ENCODE measurements at places on chromosomes 12 and 14.

DNA sequence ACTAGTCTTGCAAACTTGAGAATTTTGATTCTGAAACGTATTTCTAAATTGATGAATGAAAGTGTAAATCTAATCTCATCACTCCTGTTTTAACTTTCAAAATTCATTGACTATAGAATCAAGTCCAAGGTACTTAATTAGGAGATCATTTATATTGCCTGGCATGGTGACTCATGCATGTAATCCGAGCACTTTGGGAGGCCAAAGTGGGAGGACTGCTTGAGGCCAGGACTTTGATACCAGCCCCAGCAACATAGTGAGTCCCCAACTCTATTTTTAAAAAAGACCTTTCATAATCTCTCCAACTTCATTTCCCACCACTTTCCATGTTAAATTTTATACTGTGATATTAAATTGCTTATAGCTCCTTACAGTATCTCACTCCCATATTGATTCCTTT, 3.0 kb upstream of the MIPOL1 start:
- DNase-seq = no peak

GRCh38 chr12:45342848-45343247, 127.0 kb downstream of the ANO6 start:
- no peak for DNase-seq

DNA sequence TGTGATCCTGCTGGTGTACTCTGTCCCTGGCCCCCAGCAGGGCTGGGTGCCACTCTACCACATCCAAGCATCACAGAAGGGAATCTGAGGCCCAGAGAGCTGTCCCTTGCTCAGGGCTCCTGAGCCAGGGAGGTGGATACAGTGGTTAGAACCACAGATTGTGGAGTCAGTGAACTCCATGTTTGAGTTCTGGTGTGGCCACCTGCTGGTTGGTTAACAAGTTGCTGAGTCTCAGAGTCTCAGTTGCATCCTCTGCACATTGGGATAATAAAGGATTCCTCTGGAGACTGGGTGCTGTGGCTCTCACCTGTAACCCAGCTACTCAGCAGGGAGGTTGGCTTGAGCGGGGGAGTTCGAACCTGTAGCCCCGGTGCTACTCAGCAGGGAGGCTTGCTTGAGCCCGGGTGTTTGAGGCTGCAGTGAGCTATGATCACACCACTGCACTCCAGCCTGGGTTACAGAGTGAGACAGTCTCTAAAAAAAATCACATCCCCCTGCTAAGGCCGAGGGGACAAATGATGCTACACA, 39.4 kb downstream of the MVK start:
- DNase-seq = no peak

GRCh38 chr14:93286212-93286890, 46.5 kb downstream of the BTBD7 start:
- DNase-seq = no peak

DNA sequence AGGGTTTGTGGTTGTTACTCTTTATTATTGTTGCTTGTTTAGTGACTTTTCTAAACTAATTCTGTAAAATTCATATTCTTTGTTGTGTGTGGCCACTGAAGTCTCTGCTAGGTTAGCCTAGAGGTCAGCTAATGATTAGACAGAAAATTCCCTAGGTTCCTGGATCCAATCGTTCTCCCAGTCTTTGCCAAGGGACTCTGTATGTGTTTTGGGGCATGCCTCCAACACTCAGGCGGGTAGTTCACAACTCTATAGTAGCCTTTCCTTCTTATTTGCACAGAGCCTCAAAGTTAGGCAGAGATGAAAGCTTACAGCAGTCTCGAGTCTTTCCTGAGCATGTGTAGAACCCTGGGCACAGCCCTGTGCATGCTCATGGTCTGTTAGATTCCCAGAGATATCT, 32.7 kb upstream of the RIN3 start:
- DNase-seq = no peak

GRCh38 chr14:36870776-36871175, 209.1 kb downstream of the PAX9 start:
- no peak for DNase-seq

- no peak for DNase-seq
Measured at GRCh38 chr12:68612202-68612601, 1.5 kb downstream of the RAP1B start.

DNA sequence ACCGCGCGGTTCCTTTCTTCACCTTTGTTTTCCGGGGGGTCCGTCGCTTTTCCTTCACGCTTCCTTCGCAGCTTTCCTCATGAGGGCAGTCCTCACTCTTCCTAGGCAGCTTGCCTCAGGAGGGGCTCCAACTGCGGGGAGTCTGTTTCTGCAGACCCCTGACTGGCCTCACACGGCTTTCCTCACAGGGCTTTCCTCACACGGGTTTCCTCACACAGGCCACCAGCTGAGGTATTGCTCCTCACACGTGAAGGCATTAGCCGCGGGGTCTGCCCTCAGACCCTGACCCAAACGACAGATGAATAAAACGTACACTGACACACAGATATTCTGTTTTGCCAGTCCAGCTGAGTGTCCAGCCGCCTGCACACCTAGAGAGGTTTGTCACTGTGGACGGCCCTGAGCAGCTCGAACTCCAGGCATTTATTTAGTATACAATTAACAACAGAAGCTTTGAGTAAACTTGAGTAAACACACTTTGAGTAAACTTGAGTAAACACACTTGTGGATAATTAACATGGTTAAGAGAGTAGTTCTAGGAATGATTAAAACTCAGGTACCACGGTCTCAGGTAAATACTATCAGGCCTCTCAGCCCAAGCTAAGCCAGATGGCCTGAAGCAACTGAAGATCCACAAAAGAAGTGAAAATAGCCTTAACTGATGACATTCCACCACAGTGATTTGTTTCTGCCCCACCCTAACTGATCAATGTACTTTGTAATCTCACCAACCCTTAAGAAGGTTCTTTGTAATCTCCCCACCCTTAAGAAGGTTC, 16.1 kb upstream of the LYZ start:
- no peak for DNase-seq

- no peak for DNase-seq
Measured at GRCh38 chr12:133156125-133156690, 25.1 kb upstream of the ZNF268 start.

- DNase-seq = no peak
Measured at GRCh38 chr14:104157016-104157928, 18.9 kb downstream of the KIF26A start.

DNA sequence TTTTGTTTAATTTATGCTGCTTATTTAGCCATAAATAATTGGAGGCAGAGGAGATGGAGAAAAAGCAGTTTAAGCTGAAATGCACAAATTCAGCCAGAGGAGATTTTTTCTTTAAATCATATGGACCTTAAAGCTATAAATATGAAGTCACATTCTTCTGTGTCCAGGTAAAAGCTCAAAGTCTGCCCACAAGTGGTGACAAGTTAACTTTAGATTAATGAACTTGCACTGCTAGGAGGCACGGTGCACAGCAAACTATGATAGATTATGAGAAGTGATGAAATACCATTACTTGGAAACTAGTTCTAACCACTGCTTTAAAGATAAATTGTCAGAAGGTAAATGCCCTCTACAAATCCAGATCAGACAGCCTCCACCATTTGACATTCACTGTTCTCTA, 69.0 kb downstream of the IFT81 start:
- DNase-seq = no peak

DNA sequence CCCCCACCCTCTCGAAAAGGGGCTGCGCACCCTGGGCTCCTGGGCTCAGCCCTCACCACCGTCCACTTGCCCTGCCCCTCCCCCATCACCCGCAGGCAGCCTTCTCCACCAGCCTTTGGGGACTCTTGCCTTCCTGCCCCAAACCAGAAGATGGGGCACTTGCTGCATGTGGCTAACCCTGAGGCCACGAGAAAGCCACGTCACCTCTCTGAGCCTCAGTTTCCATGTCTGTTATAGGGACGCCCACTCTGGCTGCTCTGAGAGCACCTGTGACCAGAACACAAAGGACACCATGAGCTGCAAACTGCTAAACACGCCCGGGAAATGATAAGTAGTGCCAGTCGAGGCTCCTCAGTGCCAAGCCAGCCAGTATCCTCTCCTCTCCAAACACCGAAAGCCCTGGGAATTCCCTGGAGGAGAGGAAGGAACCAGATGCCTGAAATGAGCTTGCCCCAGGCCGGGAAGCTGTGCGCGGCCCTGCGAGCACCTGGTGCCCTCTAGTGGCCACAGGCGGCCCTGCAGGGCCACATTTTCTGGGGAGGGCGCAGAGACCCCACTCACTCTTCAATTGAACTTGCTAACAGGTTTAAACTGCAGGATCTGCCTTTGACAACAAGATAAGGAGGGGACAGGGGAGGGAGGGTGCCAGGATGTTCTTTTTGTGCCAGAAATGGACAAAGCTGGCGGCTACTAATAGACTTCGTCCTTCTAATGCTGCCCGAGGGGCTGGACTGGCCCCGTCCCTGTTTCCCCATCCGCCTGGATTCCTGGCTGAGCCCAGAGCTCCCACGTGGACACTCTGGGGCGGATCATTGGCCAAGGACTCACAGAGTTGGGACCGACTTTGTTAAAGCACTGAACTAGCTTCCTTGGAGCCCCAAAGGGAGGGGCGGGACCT, 10.2 kb upstream of the SERPINA9 start:
- no peak for DNase-seq

GRCh38 chr12:128969480-128970055, 116.3 kb downstream of the GLT1D1 start:
- no peak for DNase-seq

GRCh38 chr14:79274641-79275291, 936.5 kb downstream of the DIO2 start:
- DNase-seq = no peak

DNA sequence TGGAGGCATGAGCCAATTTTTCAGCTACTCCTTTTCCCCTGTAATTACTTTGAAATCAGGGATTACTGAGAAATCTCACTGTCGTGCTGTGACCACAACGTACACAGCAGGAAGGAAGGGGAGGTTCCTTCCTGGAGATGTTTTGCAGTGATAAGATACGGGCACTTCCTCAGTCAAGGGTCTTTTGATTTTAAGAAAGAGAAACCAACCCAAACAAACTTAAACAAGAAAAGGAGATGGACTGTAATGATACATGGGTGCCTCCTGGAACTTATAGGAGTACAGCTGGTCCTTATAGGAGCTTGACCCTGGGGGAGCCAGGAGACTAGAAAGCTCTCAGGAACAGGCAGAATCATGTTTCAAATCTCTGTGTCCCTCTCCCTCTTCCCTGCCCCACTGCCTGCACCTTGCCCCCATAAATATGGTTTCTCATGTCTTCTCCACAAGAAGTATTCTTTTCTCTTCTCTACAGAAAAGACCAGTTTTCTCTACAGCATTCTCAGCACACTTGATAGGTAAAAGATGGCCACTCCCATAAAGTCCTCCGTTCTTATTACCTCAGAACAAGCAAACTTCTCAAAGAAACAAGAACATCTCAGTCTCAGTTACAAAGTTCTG, 281.1 kb upstream of the AMIGO2 start:
- no peak for DNase-seq

- DNase-seq = no peak
Measured at GRCh38 chr12:5518584-5519365, 86.9 kb downstream of the NTF3 start.

DNA sequence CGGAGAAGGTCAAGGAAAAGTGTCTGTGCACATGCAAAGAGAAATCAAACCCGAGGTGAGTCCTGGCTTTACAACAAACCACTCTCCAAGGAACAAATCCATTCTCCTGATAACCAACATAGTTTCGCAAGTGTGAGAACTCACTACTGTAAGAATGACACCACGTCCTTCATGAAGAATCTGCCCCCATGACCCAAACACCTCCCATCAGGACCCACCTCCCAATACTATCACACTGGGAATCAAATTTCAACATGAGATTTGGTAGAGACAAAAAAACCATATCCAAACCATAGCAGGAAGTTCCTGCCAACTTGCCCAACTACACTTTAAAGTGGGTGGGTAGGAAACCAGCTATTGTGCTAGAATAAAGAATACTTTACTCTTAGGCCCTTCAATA, 2.4 kb upstream of the ERC1 start:
- no peak for DNase-seq

- DNase-seq = no peak
Measured at GRCh38 chr14:65377576-65377975, 35.0 kb upstream of the FUT8 start.

- no peak for DNase-seq
Measured at GRCh38 chr12:86950043-86950442, 693.9 kb upstream of the MGAT4C start.

DNA sequence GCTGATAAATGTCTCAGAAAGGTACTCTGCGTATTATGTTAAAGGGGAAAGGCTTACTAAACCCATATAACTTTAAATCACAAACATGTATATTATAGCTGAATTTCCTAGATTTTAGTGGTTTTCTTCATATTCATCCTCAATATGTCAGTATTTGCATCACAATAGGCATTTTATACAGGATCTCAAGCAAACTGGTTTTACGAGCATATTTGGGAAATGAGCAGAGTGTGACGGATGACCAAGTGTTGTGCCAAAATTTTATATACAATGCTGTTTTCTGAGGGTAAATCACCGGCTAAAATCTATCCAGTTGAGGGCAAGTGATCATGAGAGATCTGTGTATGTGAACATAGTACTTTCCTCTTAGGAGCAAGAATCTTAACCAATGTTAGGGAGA, 8.4 kb downstream of the CPM start:
- no peak for DNase-seq

DNA sequence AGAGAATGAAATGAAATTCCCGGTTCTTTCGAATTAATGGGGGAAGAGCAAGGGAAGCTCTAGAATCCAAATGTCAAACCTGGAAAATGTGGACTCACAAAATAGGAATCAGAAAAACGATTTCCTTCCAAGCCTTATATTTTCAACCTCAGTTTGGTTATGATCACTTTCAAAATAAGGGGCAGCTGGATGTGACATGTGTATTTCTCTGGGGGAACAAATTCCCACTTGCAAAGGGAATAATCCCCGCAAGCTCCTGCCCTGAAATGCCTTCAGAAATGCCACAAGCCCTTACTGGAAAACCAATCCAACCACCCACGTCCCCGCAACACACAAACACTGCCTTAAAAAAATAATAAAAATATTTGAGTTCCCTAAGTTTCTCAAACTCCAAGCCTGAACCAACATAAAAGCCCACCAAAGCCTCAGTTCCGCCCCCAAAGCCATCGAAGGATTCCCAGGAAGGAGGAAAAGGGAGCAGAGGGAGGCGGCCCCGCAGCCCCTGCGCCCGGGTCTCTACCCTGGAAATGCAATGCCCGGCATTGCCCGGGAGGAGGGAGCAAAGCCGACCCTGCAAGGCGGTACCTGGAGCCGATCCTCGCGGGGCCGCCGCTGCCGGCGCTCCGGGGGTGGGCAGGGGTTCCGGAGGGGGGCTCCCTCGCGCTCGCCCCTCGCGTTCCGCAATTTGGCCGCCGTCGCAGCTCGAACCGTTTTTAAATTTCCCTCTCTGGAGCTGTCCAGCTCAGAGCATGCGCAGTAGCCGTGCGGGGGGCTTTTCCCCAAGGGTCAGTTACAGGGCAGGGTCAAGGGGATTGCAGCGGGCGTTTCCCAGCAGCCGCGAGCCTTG, at the start of gene FOXN4:
Gene FOXN4 (minus strand): TSS at position 751 of the 847 bp plus-strand sequence. CDS start 963 bp downstream, outside the sequence.
- no peak for DNase-seq

GRCh38 chr12:54065677-54066076, 12.0 kb downstream of the HOXC4 start:
- DNase-seq = no peak

- no peak for DNase-seq
Measured at GRCh38 chr14:93736378-93737014, 51.8 kb downstream of the PRIMA1 start.

All from central memory CD8-positive, alpha-beta T cell (primary cell).